ENCODE measurements at places on chromosomes 4 and X.

- DNase-seq, result peak; percentile 31
Observed at GRCh38 chrX:40539214-40540142, 41.3 kb upstream of the ATP6AP2 start.

GRCh38 chrX:134258202-134258601, 21.2 kb downstream of the CCDC160 start:
- DNase-seq, result no peak

DNA sequence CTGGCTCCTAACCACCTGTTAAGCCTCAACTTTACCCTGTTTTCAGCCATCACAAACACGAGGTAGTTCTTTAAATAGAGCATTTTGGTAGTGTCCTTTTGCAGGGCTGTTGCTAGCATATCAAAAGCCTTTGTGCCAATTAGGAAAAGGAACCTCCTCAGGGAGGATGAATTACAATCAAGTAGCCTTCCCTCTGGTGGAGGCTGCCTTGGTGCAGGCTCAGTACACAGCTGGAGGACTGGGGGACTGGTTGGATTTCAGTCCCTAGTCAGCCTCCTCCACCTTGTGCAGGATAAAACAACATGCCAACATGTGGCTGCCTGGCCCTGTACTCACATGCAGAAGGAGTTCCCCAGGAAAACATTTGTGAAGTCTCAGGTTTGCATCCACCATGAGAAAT, 53.1 kb downstream of the RASGEF1B start:
- no peak for DNase-seq

- DNase-seq, result no peak
Observed at GRCh38 chr4:1409491-1410425, 3.5 kb upstream of the NKX1-1 start.

DNA sequence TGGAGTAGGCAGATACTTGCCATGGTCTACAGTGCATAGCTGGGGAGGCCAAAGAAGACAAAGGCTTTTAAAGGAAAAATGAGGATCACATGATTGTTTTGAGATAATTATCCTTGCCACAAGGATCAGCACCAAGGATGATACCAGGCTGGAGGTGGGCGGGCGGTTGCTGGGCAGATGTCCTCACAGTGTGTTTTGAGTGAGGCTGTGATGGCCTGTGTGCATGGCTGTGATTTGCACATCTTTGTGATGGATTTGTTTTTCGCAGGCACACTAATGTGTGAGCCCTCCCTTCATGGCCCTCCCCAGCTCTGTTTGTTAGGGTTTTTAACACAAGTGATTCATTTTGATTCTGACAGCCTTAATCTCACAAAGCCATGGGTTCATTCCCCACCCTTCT, 46.8 kb downstream of the RGS12 start:
- no peak for DNase-seq

DNA sequence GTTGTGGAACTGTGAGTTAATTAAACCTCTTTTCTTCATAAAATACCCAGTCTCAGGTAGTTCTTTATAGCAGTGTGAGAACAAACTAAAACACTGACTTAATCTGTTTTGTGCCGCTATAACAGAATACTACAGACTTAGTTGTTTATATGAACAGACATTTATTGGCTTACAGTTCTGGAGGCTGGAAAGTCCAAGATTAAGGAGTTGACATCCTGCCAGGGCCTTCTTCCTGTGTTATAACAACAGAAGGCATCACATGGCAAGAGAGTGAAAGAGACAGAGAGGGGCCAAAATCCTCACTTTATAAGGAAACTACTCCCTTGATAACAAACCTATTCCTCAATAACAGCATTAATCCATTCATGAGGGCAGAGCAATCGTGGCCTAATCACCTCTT, 42.5 kb upstream of the KCNIP4 start:
- no peak for DNase-seq

DNA sequence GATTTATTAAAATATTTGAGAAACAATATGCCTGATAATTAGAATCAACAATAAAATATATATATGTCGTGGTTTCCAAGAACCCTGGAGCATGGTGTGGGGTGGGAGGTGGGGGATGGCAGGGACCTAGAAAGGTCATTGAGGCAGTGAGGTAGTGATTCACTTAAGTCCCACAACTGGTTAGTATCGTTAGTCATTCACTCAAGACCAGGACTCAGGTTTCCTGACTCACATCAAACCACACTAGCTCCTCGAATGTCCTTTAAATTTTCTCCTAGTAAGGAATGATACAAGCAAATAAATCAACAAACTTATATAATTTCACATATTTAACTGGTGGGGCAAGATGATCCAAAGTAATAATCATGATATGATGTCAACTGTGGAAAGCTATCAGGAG, 158.8 kb upstream of the AADAT start:
- DNase-seq, result no peak

DNA sequence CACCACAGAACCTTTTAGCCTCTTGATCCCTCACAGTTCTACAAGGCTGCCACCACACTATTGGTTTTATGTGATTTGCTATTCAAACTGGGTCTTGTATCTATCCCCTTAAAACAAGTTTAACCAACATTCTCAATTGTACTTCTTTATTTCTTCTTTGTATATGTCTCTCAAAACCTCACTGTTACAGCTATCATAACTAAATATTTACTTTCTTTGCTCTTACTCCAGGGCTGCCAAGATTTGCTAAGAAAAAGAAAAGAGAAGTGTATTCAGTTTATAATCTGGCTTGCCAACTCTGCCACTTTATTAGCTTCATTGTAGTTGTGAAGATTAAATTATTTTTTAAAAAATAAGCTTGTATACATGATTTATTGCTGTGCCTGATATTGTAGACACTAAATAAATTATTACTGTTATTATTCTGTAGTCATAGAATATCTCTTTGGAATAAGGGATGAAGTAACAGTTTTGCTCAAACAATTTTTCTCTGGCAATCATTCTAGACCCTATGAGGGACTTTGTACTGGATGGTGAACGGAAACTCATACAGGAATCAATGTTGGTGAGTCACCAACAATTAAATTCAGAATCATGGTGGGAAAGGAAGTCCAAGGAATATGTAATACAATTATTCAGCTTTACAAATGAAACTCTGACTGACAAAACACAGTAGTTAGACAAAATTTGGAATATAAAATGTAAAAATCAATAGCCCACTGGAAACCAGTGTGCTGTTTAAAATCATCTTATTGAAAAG, 127.1 kb upstream of the DCAF8L1 start:
- DNase-seq, result no peak

DNA sequence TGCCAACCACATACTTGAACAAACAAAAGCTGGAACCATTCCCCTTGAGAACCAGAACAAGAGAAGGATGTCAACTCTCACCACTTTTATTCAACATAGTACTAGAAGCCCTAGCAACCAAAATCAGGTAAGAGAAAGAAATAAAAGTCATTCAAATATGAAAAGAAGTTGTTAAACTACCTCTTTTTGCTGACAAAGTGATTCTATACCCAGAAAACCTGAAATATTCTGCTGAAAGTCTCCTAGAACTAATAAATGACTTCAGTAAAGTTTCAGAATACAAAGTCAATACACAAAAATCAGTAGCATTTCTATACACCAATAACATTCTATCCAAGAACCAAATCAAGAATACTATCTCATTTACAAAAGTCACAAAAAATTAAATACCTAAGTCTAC, 187.0 kb downstream of the UGT8 start:
- no peak for DNase-seq

DNA sequence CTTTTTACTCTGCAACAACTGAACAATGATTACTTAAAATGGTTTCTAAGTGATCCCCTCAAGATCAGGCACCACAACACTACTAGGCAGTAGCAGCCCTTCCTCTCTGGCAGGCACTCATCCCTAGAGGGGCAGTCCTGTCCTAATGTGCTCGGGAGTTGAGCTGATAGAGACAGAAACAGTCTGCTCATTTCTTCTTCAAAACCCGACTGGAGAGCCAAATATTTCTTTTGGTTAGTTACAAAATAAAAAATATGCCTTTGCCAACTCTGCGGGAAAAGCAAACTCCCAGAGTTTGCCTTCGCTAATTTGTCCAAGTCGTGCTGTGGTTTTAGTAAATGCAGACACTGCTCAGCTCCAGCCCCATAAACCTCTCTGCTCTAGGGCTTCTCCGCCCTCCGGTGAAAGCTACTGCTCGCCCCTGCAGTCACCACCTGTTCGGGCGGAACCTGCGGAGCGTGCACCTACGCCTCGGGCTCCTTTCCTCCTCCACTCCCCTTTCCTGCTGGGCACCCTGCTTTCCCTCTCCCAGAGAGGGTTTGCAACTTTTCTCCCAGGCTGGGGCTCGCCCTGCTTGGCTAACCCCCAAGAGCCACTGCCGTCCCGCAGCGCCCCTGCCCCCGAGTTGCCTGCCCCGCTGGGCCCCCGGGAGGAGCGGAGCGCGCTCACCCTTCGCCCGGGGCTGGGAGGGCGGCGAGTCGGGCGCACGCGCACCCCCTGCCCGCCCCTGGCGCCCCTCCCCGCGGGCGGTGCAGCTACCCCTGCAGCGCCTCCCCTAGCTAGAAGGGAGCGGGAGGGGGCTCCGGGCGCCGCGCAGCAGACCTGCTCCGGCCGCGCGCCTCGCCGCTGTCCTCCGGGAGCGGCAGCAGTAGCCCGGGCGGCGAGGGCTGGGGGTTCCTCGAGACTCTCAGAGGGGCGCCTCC, at the start of gene NPNT:
TSS of gene NPNT (plus strand) at position 812 of the 923 bp plus-strand sequence. CDS start 182 bp downstream, outside the sequence.
- no peak for DNase-seq

DNA sequence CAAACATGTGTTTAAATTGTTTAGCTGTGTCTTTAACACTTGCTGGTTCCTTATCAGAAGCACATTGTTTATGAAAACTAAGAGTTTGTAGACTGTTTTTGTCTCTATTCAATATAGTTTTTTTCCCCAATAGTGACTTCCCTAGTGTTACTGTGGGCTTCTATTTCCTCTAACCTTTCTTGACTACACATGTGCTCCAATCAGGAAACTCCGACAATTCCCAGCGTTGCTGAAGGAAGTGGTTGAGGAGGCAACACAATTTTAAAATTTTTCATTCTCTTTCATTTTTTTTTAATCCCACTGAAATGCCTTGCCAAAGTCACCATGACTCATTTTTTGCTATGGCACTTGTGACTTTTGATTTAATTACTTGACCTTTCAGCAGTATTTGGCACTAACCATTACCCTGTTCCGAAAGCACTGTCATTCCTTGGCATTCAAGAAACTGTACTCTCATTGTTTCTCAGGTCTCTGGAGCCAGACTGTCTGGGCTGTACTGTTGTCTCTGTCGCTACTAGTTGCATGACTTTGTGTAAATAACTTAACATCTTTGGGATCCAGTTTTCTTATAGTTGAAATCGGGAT, 67.6 kb upstream of the FREM3 start:
- DNase-seq, result no peak

DNA sequence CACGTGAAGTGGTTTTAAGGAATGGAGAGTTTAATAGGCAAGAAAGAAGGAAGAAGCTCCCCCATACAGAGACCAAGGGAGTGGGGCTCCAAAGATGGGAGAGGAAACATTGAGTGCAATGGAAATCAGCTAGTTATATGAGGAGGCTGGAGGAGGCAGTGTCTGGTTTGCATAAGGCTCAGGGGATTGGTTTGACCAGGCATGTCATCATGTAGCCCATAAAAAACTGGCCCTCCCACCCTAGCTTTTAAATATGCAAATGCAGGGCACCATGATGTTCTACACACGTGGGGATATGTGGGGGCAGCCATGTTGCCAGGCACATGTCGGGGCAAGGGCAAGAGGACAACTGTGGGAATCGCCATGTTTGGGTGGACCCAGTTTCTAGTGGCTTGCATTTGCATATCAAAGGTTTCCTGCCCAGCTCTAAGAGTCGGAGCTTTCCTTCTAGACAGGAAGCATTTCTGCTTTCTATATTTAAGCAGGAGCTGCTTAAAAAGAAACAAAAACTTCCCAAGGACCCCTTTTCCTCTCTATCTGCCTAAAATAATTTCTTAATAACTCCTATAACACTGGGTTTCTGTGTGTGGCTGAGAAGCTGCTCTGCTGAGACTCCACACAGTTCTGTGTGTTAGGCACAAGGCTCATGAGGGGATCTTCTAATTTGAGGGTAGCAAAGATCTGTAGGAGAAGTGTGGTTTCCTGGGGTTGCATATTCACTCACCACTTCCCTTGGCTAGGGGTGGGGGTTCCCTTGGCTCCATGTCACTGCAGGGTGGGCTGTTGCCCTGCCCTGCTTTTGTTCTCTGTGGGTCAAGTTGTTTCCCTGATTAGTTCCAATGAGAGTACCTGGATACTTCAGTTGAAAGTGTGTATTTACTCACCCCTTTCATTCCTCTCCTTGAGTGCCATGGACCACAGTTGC, 113.5 kb downstream of the VSIG4 start:
- no peak for DNase-seq

DNA sequence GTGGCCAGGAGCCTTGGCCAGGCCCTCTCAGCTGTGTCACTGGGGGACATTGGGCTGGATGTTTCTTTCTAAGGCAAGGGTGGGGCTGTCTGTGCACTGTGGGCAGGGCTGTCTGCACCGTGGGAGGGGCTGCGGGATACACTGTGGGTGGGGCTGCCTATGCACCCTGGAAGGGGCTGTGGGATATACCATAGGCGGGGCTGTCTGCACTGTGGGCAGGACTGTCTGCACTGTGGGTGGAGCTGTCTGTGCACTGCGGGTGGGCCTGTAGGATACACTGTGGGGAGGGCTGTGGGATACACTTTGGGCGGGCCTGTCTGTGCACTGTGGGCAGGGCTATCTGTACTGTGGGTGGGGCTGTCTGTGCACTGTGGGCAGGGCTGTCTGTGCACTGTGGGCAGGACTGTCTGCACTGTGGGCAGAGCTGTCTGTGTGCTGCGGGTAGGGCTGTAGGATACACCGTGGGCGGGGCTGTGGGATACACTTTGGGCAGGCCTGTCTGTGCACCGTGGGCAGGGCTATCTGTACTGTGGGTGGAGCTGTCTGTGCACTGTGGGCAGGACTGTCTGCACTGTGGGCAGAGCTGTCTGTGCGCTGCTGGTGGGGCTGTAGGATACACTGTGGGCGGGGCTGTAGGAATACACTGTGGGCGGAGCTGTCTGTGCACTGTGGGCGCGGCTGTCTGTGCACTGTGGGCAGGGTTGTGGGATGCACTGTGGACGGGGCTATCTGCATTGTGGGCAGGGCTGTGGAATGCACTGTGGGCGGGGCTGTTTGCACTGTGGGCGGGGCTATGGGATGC, 31.1 kb downstream of the ACOX3 start:
- DNase-seq, result peak; percentile 20

- DNase-seq, result no peak
Observed at GRCh38 chrX:110941906-110942305, 146.3 kb upstream of the CHRDL1 start.

DNA sequence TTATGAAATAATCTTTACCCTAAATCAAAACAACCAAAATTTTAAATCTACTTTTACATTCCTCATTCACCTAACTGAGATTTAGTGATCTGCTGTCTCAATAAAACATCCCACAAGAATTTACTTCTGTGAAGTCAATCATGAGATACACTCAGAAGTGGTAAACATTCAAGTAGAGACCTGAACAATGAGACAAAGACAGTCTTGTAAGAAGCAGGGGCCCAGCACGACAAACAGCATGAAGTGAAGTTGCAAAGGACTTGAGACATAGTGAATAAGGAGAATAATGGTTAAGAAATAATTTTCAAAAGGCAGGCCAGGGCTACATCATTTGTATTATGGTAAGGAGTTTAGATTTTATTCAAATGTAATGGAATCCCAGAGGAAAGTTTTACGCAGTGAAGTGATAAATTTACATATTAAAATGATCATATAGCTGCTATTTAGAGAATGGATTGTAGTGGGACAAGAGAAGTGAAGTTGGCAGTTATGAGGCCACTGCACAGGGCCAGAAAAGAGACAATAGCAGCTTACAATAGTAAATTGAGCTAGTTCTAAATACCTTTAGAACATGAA, 101.9 kb downstream of the MAB21L2 start:
- no peak for DNase-seq

GRCh38 chr4:62601737-62602136, 1401.6 kb downstream of the ADGRL3 start:
- DNase-seq, result no peak

GRCh38 chrX:9681422-9681821, 84.2 kb downstream of the GPR143 start:
- no peak for DNase-seq
